K562 (cell line): ENCODE measurements at places on chromosomes 2 and 18. TPM values are rescaled to one million over a fixed set of nuclear protein-coding genes. Genes with fewer than 3 reads are reported as not detected.
A peak's percentile ranks its signal among the peaks of the same experiment; 100 is the strongest.

- no peak overlapping the region for H3K4me3 ChIP-seq
- no peak for DNase-seq
- no peaks in the 10 kb centered on the region for H3K4me1 ChIP-seq
Measured at GRCh38 chr2:95289253-95289652, 7.9 kb upstream of the KCNIP3 start.

DNA sequence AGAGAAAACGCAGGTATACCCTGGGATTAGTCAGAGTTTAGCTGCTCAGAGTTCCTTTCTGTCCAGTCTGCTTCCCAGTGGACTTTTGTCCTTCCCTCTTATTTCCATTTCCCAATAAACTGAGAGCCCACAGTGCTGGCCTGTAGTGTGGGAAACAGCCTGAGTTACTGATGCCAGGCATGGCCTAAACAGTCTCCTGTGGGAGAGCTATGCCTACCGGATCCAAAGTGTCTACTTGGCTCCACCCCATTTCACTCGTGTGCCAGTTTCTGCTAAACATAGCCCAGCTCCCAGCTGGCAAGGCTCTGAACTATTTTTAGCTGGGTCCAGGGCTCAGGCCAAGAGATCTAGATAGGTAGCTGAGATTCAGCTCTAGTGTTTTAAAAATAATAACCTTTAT, 15.6 kb upstream of the PPP1CB start:
- H3K36me3 ChIP-seq: no peaks in the 10 kb centered on the region
- no peaks in the 10 kb centered on the region for H3K27me3 ChIP-seq
- no peak overlapping the region for H3K4me3 ChIP-seq
- H3K4me1 ChIP-seq: no peaks in the 10 kb centered on the region
- no peak overlapping the region for H3K27ac ChIP-seq

GRCh38 chr2:9652898-9653479, 22.2 kb upstream of the YWHAQ start:
- no peaks in the 10 kb centered on the region for H3K36me3 ChIP-seq
- H3K4me3 ChIP-seq: no peak overlapping the region
- H3K4me1 ChIP-seq: peaks cover 19% of the 10 kb centered on the region

DNA sequence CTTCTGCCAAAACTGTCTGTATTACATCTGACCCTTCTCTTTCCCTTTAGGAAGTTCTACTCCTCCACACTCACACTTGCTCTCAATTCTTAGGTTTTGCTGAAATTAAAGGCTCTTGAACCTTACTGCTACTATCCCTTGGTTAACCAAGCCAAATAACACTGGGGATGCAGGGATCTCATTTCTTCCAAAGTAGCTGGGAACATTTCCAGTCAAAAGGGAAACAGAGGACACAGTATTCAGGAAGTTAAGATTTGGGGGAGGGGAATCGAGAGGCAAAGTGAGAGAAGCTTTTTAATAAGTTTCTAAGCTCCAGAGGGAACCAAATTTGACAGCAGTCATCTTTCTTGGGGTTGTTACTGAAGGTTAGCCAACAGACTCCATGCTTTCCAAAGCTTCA, 6.2 kb downstream of the SEPTIN2 start:
- DNase-seq: no peak
- peak overlapping the region; percentile 44; the same call in 1 of the 3 replicates for H3K27ac ChIP-seq
- peaks cover 65% of the 10 kb centered on the region for H3K36me3 ChIP-seq
- H3K4me3 ChIP-seq: no peak overlapping the region

SIX3 gene
- not detected in 2 replicates for total RNA-seq

- peak overlapping the region; percentile 53; the same call in 2 of the 3 replicates for H3K27ac ChIP-seq
- peak; percentile 83 for DNase-seq
- no peaks in the 10 kb centered on the region for H3K27me3 ChIP-seq
- H3K36me3 ChIP-seq: no peaks in the 10 kb centered on the region
Measured at GRCh38 chr2:169662744-169663143, 31.5 kb downstream of the CFAP210 start.

- H3K27ac ChIP-seq: no peak overlapping the region
- H3K4me1 ChIP-seq: no peaks in the 10 kb centered on the region
- H3K36me3 ChIP-seq: no peaks in the 10 kb centered on the region
- no peak for DNase-seq
- no peaks in the 10 kb centered on the region for H3K27me3 ChIP-seq
Measured at GRCh38 chr2:181198183-181198864, 217.9 kb downstream of the UBE2E3 start.

PLCD4 gene
- not detected in 2 replicates for total RNA-seq

DNA sequence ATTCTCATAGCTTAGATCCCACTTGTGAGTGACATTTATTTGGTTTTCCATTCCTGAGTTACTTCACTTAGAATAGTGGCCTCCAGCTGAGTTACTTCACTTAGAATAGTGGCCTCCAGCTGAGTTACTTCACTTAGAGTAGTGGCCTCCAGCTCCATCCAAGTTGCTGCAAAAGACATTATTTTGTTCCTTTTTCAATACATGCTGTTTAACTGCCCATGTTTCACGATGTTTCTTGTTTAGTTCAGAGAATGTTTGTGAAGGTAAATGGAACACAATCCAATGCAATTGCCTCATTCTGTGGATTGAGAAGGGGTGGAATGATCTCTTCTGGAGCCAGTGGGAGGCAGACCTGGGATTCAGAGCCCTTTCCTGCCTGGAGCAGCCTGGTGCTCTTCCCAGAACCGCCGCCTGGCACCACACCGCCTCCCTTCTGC, 273.5 kb upstream of the ATP5MC3 start:
- H3K4me3 ChIP-seq: no peak overlapping the region
- H3K4me1 ChIP-seq: no peaks in the 10 kb centered on the region
- H3K36me3 ChIP-seq: no peaks in the 10 kb centered on the region
- H3K27ac ChIP-seq: no peak overlapping the region
- DNase-seq: no peak
- no peaks in the 10 kb centered on the region for H3K27me3 ChIP-seq

DNA sequence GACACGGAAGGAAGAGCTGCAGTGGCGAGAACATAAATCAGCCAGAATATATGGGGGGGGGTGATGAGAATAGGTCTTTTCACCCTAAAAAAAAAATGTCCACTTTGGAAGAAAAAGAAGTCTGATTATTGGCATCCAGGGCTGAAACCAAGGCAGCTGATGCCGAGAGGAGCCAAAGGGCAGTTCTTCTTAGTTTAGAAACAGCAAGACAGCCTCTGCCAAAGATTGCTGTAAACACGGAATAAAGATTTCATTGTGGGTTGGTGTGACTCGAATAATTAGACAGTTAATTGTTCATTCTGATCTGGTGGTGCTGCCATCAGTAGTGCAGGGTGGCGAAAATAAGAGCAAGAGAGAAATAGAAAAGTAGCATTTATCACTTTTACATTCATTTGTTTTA, 3.5 kb downstream of the CDH20 start:
- no peaks in the 10 kb centered on the region for H3K4me1 ChIP-seq
- H3K36me3 ChIP-seq: no peaks in the 10 kb centered on the region
- no peak overlapping the region for H3K27ac ChIP-seq
- no peak for DNase-seq

ESPNL gene
- total RNA-seq: 0.04 and 0.09 TPM in 2 replicates

- no peak for DNase-seq
- H3K27me3 ChIP-seq: no peaks in the 10 kb centered on the region
- H3K4me3 ChIP-seq: no peak overlapping the region
- no peak overlapping the region for H3K27ac ChIP-seq
Measured at GRCh38 chr2:75729861-75730260, 19.1 kb upstream of the GCFC2 start.

PLGLB1 gene
- 0.27 TPM in 1 of 2 replicates, not detected in the other for total RNA-seq

FTCDNL1 gene
- 0.58 and 1.0 TPM in 2 replicates for total RNA-seq

UGT1A10 gene
- total RNA-seq: not detected in 2 replicates

DNA sequence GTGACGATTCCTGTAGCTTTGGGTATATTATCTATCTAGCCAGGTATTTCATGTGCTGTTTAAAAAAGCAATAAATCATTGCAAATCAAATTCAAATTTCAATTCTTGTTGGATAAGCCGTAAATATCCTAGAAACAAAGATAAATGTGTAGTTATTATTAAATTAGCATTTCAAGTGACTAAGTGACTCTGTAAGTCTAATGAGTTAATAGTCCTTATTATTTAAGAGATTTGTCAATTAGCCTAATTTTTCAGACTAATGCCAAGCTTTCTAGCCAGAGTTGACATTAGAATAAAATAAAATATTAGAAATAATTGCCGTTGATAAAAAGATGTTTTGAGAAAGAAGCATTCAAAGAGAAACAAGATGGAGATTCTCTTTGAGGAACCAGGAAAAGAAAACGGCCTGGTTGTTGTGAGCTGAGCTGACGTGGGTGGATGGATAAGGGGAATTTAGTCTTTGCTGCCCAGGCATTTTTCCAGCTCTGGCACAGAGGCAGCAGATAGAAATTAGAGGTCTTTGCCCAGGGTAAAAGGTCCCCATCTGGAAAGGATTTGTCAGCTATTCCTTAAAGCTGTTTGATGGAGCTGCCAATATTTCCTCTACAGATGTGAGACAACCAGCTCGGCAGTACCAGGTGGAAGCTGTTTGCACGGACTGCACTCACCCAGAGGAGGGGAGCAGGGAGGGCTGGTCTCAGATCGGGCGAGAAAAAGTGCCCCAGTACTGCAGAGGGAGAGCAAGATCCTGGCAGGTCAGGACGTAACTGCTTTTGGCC, 117.3 kb upstream of the SEC11C start:
- H3K27ac ChIP-seq: no peak overlapping the region
- no peaks in the 10 kb centered on the region for H3K4me1 ChIP-seq
- DNase-seq: no peak
- no peaks in the 10 kb centered on the region for H3K36me3 ChIP-seq
- H3K4me3 ChIP-seq: no peak overlapping the region

DNA sequence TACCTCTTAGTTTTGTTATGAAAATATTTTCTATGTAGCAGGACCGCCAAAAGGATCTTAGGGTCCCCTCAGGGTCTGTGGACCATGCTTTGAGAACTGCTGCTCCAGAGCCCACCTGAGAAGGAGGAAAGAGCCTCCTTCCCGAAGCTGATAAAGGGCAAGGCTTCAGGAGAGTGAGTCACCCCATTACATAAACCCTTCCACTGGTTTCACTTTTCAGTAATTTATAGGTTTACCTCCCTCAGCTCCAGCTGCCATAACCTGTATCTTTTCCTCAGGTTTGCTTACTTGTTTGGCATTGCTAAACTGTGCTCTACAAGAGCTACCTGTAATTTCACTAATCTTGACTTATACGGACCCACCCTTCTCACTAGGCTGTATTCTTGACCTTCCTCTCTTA, 6.6 kb downstream of the TTLL4 start:
- no peak overlapping the region for H3K4me3 ChIP-seq
- no peak for DNase-seq
- peaks cover 29% of the 10 kb centered on the region for H3K36me3 ChIP-seq
- no peaks in the 10 kb centered on the region for H3K27me3 ChIP-seq
- no peak overlapping the region for H3K27ac ChIP-seq

SFT2D3 gene
- total RNA-seq: 8.8 and 9.9 TPM in 2 replicates

GRCh38 chr18:44246001-44246400, 434.7 kb upstream of the SETBP1 start:
- H3K36me3 ChIP-seq: no peaks in the 10 kb centered on the region
- H3K27ac ChIP-seq: no peak overlapping the region
- no peak for DNase-seq
- H3K27me3 ChIP-seq: no peaks in the 10 kb centered on the region

SLC40A1 gene
- 44.1 and 47.8 TPM in 2 replicates for total RNA-seq

TSHZ1 gene
- total RNA-seq: 6.3 and 7.2 TPM in 2 replicates

CXCR2 gene
- total RNA-seq: not detected in 2 replicates

DNA sequence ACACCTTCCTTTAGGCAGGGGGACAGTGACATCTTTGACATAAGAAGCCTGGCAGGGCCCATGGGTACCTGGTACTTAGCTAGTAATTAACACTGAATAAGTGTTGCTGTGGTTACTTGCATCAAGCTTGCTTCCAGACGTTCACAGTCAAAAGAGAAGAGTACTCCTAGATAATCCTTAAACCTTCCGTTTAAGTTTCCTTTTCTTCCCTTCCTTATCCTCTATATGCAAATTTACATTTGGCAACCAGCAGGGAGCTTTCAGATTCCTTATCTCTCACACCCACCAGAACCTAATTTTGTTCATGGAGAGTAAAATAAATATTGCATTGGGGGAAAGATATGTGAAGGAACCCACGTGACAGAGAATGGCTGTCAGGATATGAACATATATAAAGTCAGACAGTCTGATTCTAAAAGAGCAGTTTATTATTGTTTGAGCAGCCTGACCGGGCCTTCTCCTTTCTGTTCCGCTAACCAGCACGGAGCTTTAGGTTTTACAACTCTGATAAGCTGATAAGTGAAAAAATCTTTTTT, 7.8 kb upstream of the RAB31 start:
- H3K27me3 ChIP-seq: no peaks in the 10 kb centered on the region
- H3K27ac ChIP-seq: no peak overlapping the region
- H3K4me1 ChIP-seq: peaks cover 7% of the 10 kb centered on the region; the same call in 1 of the 2 replicates
- DNase-seq: no peak

DNA sequence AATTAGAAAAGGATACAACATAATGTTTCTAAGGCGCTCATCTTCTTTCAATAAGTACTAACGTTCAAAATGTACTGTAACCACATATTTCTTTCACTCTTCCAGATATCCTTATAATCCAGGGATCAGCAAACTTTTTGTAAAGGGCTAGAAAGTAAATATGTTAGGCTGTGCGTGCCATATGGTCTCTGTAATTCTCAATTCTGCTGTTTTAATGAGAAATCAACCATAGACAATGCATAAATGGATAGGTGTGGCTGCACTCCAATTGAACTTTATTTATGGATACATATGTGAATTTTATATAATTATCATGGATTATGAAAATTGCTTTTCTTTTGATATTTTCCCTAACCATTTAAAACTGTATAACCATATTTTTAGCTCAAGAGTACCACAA, 459.4 kb downstream of the EPHA4 start:
- H3K4me3 ChIP-seq: no peak overlapping the region
- H3K4me1 ChIP-seq: no peaks in the 10 kb centered on the region
- H3K27me3 ChIP-seq: no peaks in the 10 kb centered on the region
- no peak overlapping the region for H3K27ac ChIP-seq
- DNase-seq: no peak

RFX8 gene
- total RNA-seq: not detected in 2 replicates

GRCh38 chr18:78828131-78828530, 151.5 kb upstream of the SALL3 start:
- no peaks in the 10 kb centered on the region for H3K4me1 ChIP-seq
- peaks cover 28% of the 10 kb centered on the region for H3K27me3 ChIP-seq
- no peak overlapping the region for H3K27ac ChIP-seq
- H3K36me3 ChIP-seq: no peaks in the 10 kb centered on the region

DNA sequence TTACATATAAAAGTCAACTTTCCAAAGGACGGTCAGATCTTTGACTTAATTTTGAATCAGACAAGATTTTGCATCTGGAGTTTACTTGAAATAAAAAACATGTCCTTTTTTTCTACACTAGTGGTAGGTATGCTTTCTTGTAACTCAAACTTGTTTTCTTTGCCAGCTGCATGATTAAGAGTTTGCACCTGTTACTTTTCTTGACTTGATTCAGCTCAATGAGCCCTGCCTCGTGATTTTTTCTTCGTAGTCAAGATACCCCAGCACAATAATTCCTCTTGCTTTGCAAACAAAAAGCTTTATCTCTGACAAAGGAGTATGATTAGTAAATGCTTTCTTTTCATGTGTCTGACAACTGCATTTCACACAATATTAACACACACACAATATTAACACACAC, 82.3 kb downstream of the FBXO15 start:
- no peaks in the 10 kb centered on the region for H3K4me1 ChIP-seq
- no peak overlapping the region for H3K27ac ChIP-seq
- H3K27me3 ChIP-seq: no peaks in the 10 kb centered on the region; the same call in 1 of the 2 replicates
- H3K36me3 ChIP-seq: no peaks in the 10 kb centered on the region
- DNase-seq: no peak

GRCh38 chr2:28150994-28151393, 241.7 kb upstream of the FOSL2 start:
- no peaks in the 10 kb centered on the region for H3K36me3 ChIP-seq
- H3K4me3 ChIP-seq: no peak overlapping the region
- H3K27ac ChIP-seq: no peak overlapping the region
- H3K4me1 ChIP-seq: no peaks in the 10 kb centered on the region
- H3K27me3 ChIP-seq: no peaks in the 10 kb centered on the region
- DNase-seq: no peak

ST6GAL2 gene
- total RNA-seq: not detected in 2 replicates

MAP2 gene
- 0.04 and 0.13 TPM in 2 replicates for total RNA-seq
